Renal cortical epithelial cell (primary cell): ENCODE measurements at places on chromosomes 4 and X.

- DNase-seq = no peak
These were observed 147.9 kb upstream of the SMAD1 start for GRCh38 chr4:145333786-145334185.

GRCh38 chrX:30734782-30735181, 81.6 kb downstream of the GK start:
- DNase-seq = no peak

- DNase-seq = peak; percentile 42
These were observed 20.4 kb upstream of the SEPSECS start for GRCh38 chr4:25180524-25181131.

DNA sequence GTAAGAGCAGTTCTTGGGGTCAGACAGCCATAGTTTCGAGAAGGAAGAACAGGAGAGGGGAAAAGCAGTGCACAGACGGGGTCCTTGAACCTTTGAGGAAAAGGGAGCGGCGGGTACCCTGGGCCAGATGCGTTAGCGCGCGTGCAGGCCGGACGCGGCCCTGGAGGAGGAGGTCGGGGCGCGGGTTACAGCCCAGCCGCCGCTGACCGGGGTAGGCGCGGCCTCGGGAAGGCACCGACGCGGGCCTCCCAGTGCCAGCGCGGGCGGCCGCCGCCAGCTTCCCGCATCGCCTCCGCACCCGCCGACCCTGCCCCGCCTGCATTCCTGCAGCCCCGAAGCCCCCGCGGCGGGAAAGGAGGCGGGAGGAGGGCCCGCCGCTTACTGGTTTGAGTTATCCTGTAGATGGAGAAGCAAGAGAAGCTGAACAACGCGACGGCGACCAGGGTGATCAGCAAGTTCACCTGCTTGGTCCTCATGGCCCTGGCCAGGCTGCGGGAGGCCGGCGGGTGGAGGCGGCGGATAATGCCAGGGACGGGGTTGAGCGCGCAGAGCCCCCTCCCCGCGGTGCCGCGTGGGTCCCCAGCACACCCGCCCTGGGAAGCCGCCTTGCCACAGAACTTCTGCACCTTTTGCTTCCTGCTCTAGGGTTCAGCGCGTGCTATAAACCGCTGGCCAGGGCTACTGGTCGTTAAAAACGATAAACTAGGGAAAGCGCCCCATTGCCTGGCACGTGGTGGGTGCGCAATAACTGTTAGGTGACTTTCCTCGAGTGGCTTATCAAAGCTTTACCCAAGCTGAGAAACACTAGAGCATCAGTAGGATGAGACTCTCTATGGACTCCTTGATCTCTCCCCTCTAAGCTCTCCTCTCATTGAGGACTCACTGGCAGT, at the start of gene MGAT4D:
Gene MGAT4D, minus strand, starts transcription at position 547 of the 890 bp plus-strand sequence. Its CDS starts 71 bp downstream, at position 476.
- DNase-seq = no peak

- DNase-seq = peak; percentile 46
These were observed 31.8 kb upstream of the CWH43 start for GRCh38 chr4:48954314-48954713.

- peak; percentile 89 for DNase-seq
These were observed 223.4 kb downstream of the FAM47B start for GRCh38 chrX:35166023-35166422.

DNA sequence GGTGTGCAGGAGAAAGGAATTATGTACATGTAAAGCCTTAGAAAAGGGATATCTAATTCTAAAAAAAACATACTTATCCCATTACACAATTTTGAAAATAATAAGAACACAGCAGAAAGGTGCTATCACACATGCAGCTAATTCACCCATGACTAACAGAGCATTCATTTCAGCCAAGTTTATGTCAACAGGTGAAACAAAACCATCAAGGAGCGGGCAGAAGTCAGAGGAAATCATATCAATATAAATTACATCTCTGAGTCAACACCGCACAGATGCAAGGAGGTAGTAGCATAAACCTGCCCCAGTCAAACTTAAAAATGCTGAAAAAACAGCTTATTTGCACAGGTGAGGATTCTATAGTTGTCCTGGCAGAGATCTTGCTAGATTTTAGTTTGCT, 197.9 kb downstream of the PRDM5 start:
- no peak for DNase-seq

DNA sequence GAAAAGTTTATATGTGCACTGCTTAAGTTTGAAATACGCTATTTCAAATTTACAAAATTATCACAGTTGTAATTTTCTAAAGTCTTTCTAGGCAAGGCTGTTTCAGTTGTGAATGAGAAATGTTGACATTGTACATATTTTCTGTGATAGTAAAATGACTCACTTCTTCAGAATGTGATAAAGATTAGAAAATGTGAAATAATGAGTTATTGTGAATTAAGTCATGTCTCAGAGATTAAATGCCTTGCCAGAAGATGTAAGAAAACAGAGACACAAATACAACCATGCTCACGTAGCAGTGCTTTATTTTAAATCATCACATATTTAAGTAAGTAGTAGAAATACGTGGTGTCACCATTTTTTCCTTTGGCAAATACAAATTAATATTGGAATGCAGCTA, 768 bp downstream of the CLCN4 start:
- no peak for DNase-seq
